ENCODE measurements at places on chromosomes 5 and 9.

- DNase-seq: no peak
Observed at GRCh38 chr5:126020770-126021169, 402.4 kb upstream of the GRAMD2B start.

DNA sequence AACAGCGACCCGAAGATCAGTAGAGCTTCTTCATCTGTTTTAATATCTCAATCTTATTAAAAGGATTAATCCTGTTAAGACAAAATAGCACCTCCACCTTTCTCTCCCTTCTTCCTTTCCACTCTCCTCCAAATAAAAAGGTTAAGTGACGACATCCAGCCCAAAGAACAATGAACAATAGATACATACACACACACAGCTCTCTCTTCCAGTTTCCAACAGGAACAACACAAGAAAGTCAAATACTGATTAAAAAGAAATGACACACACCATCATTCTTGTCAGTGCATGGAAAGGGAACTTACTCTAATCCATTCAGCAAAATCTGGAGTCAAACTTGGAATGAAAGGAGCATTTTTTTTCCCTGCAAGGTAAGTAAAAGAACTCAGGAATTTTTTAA lies 2.8 kb downstream of the ARL15 start:
- no peak for DNase-seq

DNA sequence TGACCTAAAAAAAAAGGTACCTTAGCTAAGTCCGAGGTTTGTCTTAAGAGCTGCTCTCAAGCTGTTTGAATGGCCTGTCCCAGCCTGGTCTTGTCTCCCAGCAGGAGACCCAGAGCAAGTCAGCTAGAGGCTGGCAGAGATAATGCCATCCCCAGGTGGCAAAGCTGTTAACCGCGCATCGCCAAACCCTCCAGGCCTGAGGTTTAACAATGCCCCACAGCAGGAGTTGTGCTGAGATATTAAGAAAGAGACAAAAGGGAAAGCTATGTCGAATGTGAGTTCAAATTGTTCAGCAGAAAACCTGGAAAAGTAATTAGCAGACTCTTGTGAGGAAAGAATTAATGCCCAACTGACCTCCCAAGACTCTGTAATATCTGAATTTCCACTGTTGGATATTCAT lies 187.1 kb downstream of the FSTL4 start:
- DNase-seq: no peak

GRCh38 chr9:105539452-105539851 lies 18.5 kb upstream of the FKTN start:
- DNase-seq: no peak

GRCh38 chr9:131853434-131853833 lies 113.6 kb upstream of the RAPGEF1 start:
- no peak for DNase-seq

Data from germinal center (tissue), 1 donor.